ENCODE measurements at places on chromosomes 2 and 18. TPM values are rescaled to one million over a fixed set of nuclear protein-coding genes. Genes with fewer than 3 reads are reported as not detected.

TRPM8 gene
- under 0.01 TPM for total RNA-seq

LYG1 gene
- total RNA-seq, result 0.74 TPM

KCNG3 gene
- total RNA-seq, result 0.49 TPM

LINC00305 gene
- not detected for total RNA-seq

CD207 gene
- not detected for total RNA-seq

RUFY4 gene
- total RNA-seq, result not detected

TFCP2L1 gene
- under 0.01 TPM for total RNA-seq

ALKAL2 gene
- not detected for total RNA-seq

TMEFF2 gene
- 37.6 TPM for total RNA-seq

WNT10A gene
- not detected for total RNA-seq

GDF7 gene
- total RNA-seq, result under 0.01 TPM

FEZ2 gene
- total RNA-seq, result 50.6 TPM

LAMA1 gene
- 12.8 TPM for total RNA-seq

DQX1 gene
- 0.98 TPM for total RNA-seq

TNS1 gene
- 7.1 TPM for total RNA-seq

TXNDC2 gene
- under 0.01 TPM for total RNA-seq

Data from temporal lobe (tissue), 4 donors.